ENCODE measurements at places on chromosomes 5 and 9.

DNA sequence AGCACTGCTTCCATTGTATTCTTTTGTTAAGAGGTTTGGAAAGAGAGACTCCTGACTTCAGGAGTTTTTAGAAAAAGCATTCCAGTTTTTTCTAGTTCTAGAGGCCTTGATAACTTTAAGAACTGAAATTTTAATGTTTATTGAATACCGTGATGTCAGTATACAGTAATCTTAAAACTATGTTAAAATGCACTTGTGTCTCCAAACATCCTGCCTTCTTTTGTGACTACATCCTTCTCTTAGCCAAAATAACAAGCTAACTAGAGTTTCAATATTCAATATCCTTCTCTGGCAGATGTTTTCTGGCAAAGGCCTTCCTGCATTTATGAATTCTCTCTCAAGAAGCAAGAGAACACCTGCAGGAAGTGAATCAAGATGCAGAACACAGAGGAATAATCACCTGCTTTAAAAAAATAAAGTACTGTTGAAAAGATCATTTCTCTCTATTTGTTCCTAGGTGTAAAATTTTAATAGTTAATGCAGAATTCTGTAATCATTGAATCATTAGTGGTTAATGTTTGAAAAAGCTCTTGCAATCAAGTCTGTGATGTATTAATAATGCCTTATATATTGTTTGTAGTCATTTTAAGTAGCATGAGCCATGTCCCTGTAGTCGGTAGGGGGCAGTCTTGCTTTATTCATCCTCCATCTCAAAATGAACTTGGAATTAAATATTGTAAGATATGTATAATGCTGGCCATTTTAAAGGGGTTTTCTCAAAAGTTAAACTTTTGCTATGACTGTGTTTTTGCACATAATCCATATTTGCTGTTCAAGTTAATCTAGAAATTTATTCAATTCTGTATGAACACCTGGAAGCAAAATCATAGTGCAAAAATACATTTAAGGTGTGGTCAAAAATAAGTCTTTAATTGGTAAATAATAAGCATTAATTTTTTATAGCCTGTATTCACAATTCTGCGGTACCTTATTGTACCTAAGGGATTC is 43.1 kb downstream of the NDFIP1 start:
- DNase-seq: peak; percentile 60

DNA sequence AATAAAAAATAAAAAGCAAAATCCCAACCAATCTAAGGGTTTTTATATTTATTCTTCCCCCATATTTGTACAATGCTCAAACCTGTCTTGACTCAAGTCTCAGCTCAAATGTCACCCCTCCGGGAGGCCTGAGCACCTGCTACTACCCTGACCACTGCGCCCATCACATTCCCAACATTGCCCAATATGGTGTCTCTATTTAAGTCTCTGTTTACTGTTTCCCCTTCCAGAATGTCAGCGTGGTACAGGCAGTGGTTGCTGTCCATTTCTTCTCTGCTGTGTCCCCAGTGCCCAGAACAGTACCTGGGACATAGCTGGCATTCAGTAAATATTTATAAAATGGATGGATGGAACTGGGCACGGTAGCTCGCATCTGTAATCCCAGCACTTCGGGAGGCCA is 47.3 kb upstream of the PRRC2B start:
- DNase-seq: no peak

DNA sequence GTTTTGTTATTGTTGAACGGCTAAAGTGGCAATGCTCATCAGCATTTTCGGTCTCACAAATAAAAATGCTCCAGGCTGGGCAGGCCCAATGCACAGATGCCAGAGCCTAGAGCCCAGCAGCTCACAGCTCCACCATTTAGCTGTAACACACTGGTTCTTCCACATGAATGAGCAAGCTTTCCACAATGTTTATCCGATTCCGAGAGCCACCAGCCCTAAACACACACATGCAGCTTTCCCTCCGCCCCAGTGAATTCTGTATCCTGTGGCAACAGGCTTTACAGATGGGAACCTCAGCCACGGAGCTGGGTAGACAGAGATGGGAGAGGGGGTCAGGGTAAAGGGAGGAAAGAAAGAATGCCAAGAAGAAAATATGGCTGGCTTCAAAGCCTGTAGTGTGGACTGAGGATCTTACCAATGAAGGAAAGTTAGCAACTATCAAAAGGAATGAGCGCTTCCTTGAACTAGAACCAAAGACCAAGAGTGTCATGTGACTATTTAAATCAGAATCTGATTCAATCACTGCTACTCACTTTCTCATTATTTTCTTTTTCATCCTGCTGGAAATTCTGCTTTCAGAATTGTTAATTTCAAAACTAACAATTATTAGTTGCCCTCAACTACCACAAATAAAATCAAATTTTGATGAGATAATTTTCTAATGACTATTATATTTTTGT is 77.1 kb downstream of the MRPS27 start:
- no peak for DNase-seq

DNA sequence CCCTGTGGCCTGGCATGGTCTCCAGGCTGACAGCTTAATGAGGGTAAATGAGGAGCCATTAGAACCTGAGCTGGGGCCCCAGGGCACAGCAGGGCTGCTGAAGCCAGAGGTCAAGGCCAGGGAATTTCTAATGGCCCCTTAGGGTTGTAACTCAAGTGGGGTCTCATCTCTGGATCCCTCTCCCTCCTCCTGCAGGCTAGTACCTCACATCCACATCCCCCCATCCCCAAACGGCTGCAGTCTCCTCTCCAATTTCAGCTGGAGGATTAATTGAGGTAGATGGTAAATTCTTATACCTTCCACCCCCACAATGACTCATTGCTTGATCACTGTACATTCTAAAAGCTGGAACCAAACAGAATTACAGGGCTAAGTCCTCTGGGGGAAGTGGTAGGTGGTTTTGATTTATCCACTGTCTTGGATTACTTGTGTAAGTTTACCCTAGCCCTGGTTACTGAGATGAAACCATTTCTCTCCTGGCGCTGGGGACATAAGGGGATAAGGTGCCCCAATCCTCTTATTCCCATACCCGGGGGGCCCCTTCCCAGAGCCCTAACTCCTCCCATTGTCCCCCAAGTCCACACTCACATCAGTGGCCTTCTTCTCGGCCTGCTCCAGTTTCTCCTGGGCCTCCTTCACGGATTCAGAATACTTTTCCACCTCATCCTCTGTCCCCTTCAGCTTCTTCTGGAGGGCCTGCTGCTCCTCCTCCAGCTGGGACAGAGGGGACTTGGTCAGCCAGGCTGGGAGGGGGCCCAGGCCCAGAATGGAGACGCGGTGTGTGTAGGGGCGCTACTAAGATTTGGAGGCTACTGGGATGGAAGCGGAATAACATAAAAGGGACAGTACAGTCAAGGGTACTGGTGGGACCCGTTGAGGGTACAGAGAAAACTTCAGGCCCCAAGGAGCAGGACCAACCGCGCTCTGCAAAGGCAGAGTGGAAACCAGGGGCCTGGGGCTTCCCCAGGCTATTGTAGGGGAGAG is 875 bp downstream of the TPM2 start:
- no peak for DNase-seq

DNA sequence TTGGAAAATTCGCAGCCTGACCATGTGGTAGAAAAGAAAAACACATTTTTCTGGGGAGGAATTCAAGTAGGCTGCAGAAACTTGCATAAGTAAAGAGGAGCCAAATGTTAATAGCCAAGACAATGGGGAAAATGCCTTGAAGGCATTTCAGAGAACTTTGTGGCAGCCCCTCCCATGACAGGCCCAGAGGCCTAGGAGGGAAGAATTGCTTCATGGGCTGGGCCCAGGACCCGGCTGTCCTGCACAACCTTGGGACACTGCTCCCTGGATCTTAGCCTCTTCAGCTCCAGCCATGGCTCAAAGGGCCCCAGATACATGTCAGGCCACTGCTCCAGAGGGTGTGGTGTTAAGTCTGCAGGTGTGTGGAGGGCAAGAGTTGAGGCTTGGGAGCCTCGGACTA is 158.6 kb downstream of the OSTF1 start:
- DNase-seq: no peak

DNA sequence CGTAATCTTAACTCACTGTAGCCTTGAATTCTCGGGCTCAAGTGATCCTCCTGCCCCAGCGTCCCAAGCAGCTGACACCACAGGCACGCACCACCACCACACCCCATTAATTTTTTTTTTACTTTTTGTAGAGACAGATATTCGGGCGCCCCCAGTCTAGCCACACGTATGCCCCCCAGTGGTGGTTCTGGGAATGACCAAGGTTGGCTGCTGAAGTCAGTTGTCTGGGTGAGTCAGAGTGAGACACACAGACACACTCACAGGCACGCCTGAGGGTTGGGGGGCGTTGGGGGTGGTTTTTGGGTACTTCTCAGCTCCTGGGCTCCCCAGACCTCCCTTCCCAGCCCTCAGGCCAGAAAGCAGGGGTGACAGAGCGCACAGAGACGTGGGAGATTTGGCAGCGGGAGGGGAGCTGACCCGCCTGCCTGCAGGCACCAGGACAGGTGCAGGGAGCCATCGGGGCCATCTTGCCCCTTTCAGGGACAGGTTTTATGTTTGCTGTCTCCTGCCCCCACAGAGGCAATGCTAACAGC is 4.2 kb upstream of the ENTPD8 start:
- peak; percentile 93 for DNase-seq

DNA sequence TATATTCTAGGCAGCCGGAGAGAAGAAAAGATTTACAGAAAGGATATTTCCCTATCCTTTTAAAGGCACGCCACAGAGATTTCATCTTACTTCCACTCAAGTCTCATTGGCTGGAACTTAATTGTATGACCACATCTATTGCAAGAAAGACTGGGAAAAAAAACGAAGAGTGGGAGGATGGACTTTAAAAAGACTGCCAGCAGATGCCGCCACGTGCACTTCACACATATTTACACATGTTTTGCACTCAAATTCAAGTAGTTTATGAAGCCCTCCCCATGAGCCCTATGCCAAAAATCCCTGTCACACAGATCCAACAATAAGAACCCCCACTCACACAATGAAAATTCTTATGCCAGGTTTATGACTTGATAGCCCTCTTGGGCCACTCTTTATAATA is 138.5 kb upstream of the TYRP1 start:
- no peak for DNase-seq

- no peak for DNase-seq
Observed at GRCh38 chr5:142202282-142202681, 93.7 kb downstream of the NDFIP1 start.

DNA sequence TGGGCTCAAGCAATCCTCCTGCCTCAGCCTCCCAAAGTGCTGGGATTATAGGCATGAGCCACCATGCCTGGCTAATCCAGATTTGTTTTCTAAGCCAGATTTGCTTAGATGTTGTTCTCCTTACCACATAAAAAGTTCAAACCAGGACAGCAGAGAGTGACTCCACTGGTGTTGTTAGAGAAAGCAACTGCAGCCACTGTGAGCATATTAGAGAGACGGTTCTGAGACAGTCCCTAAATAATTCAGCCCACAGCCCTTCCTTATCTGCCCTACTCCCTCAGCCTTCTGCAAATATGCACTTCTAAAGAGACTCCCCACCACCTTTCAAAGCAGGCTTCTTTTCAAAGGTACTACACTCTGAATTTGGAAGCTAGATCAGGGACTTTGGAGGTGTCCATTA is 96.1 kb downstream of the DRD1 start:
- DNase-seq: no peak

DNA sequence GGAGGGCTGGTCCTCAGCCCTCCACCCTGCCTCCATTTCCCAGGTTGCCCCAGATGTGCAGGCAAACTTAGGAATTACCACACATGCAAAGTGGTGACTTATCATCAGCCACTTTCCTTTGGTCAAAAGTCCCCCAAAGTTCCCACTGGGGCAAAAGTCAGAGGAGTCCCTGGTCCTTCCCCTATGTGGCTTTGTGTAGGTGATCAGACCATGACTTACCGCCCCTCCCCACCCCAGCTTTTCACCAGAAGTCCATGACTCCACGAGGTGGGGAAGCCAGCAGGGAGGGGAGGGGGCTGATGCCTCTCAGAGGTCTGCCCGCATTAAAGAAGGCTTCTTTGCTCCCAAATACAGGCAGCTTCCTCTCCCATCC is 5.8 kb downstream of the TRAF1 start:
- no peak for DNase-seq

Measured in activated CD8-positive, alpha-beta memory T cell treated with anti-CD3 and anti-CD28 coated beads, Interleukin-2, amount 10 ng/mL, durations not matched to agents 7 days and 5 days (primary cell).